ENCODE measurements at places on chromosomes 6 and 20.

- peak; percentile 83 for DNase-seq
Measured at GRCh38 chr20:50381771-50382593, 128.2 kb upstream of the PTPN1 start.

- no peak for DNase-seq
Measured at GRCh38 chr6:20732896-20733295, 198.6 kb downstream of the CDKAL1 start.

- DNase-seq: no peak
Measured at GRCh38 chr6:159739341-159739740, 12.0 kb downstream of the WTAP start.

GRCh38 chr6:89859744-89860143 is 30.1 kb downstream of the CASP8AP2 start:
- no peak for DNase-seq

DNA sequence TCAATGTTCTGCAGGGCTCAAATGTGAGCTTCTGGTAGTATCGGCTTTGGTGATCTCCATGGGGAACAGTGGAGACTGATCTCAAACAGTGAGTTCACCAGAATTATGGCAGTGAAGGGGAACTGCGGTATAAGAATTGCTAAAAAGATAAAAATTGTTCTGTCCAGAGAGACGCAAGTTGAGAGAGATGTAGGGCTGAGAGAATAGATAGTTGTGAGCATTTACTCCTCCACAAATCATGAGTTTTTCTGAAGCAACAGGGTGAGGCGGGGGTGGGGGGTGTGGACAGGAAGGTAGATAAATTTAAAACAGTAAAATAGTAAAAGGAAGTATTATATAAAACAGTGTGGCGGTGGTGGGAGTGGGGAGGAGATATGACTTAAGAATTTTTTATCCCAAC is 98.6 kb upstream of the NEDD9 start:
- no peak for DNase-seq

DNA sequence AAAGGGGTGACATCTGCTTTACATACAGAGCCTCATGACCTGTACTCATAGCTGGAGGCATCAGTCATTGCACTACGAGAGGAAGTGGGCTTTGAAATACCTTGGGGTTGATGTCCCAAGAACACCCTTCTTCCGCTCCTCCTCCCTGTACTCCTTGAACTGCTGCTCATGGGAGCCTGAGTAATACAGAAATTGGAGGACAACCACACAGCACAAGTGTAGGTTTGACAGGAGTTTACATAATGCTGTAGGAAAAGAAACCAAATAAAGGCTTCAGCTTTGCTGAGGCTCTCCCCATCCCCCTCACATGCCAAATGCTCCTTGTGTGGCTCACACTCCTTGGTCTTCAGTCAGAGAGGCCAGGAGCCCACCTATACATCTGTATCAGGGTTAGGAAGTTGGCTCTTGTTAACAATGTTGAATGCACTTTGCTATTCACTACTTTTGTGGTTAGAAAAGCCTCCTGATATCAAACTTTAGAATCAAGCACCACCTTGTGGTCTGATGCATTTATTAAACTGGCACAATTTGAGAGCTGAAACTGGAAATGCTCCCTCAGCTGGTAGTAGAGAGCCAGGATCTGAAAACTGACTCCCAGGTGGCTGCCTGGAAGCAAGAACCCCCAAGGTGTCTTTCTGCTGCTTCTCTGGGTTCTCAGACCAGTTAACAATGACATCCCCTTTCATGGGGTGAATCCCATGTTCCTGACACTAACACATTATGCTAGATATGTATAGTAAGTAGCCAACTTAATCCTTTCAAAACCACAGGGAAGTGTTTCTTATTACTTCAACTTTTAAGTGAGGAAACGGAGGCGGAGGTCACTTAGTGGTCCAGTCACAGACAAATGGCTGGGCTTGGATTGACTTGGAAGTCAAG is 56.2 kb upstream of the EDN1 start:
- peak; percentile 87 for DNase-seq

DNA sequence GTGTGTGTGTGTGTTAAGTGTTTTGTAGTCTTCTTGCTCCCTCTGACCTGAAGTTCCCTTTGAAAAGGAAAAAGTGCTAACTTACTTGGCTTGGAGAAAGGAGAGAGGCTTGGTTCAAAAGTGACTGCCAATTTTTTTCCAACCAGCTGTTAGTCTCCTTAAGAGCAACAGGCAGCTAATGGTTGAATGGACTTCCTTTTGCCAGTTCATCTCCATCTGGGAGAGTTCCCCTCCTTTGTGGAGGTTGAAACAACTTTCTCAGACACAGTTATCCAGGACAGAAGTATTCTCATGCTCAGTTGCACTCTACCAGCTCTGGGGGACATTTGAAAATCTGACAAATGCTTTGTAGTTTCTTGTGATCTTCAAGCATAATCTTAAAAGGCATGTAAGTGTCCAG is 4.5 kb downstream of the RIPOR2 start:
- no peak for DNase-seq

GRCh38 chr20:24685736-24686135 is 216.3 kb downstream of the SYNDIG1 start:
- no peak for DNase-seq

All from small intestine (tissue), 16 donors.